ENCODE measurements at places on chromosomes 13 and 19.
A peak's percentile ranks its signal among the peaks of the same experiment; 100 is the strongest.

- no peak for DNase-seq
These were observed 4.9 kb downstream of the ZNF266 start for GRCh38 chr19:9430444-9430843.

- no peak for DNase-seq
These were observed 101.4 kb downstream of the UQCRFS1 start for GRCh38 chr19:29111576-29111975.

GRCh38 chr13:21033212-21033840 lies 28.1 kb downstream of the LATS2 start:
- DNase-seq: peak; percentile 43

DNA sequence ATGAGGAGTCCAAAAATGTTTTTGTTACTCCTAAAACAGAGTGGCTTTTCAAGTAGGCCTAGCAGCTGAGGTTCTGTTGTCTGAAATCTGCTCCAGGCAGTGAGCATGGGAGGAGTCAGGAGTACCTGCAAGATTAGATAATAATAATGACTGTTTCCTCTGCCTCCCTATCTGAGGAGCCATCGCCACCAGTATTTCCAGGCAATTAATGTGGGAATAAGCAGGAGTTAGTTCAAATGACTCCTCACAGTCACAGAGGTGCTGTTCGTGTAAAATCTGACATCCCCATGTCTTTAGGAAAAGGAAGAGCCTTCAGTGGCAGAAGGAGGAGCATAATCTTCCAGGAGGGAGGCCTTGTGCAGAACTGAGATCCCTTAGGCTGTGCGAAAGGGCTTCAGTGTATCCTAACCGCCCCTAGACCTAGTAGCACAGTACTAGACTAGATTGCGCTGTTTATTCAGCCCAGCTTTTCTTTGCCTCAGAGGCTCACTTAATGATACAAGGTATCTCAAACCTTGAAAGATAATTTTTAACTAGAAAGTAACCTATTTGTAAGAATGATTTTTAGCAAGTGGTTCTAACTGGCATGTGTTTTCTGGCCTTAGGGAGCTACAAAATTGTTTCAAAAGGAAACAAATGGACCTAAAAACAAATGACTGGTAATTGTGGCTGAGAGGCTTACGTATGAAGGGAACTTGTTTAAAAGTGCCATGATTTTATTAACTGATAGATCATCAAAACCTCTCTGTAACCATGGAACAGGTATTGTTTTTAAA lies 49.0 kb downstream of the FREM2 start:
- DNase-seq: no peak

GRCh38 chr13:112042496-112042895 lies 24.5 kb upstream of the SOX1 start:
- no peak for DNase-seq

- peak; percentile 99 for DNase-seq
These were observed 534 bp upstream of the PIK3R2 start for GRCh38 chr19:18152442-18152816.

- no peak for DNase-seq
These were observed 105.3 kb upstream of the CACNA1A start for GRCh38 chr19:13611596-13611995.

DNA sequence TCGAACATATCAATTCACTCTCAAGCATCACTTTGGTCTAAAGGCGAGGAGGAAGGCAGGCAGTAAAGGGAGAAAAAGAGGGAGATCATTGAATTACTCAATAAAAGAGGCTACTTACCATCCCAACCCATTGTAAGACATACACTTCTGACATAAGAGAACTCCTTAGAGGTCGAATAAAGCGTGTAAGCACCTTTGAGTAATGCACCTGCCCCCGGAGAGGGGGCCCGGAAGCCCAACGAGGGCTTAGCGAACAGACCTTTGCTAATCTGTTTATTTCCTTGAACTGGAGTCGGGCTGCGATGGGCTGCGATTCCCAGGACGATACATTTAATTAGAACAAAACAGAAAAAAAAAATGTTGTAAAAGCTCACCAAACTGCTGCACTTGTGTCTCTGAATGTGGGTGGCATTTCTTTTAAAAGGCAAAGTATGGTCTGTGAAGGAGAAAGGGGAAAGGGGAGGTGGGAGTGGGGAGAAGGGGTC lies 3.0 kb downstream of the ZC3H4 start:
- no peak for DNase-seq

GRCh38 chr19:49094505-49095482 lies 9.5 kb downstream of the SNRNP70 start:
- no peak for DNase-seq

DNA sequence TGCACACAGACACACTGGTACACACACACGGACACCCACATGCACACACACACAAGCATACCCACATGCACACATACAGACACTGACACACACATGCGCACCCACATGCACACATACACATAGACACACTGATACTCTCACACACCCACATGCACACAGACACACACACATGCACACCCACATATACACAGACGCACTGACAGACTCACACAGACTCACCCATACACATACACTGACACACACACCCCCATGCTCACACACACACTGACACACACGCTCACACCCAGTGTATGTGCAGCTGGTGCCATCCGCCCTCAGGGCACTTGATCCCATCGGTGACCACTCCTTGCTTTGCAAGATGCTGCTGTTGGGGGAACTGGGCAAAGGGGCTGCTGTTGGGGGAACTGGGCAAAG lies 9.7 kb upstream of the RASA3 start:
- no peak for DNase-seq

- DNase-seq: no peak
These were observed 76.2 kb downstream of the COL4A1 start for GRCh38 chr13:110230661-110231347.

- no peak for DNase-seq
These were observed 10.9 kb downstream of the B3GNT8 start for GRCh38 chr19:41416194-41416674.

DNA sequence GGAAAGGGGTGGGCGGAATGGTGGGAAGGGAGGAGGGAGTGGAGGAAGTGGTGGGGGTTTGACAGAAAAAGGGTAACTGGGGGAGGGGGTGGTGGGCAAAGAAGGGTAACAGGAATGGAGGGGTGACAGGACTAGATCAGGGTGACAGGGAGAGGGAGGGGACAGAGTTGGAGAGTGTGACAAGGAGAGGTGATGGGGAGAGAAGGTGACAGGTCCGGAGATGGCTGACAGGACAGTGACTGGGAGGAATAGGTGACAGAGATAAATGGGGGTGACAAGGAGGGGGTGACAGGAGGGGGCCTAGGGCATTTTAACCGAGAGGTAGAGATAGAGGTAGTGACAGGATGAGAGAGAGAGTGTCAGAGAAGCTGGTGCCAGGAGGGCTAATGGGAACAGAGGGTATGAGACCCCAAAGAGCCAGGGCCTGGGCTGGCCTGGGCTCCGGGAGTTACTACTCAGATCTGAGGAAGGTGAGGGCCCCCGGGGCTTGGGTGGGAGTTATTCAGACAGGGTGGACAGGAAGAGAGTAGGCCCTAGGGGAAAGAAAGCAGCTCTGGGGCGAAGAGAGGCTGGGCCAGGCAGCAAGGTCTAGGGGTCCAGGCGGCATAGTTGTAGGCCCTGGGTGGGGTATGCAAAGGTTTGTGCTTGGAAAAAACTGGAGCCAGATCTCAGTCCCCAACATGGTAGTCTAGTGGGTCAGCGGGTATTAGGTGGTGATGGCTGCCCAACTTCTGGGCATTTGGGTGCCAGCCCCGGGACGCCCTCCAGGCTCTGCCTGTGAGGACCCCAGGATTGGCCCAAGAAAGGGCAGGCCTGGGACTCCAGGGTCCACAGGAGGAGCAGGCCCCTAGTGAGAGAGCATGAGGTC lies 660 bp downstream of the CIC start:
- DNase-seq: no peak

GRCh38 chr13:25869941-25870340 lies 181.9 kb downstream of the SHISA2 start:
- DNase-seq: no peak

GRCh38 chr13:67285611-67286010 lies 55.5 kb upstream of the PCDH9 start:
- no peak for DNase-seq

GRCh38 chr13:34312578-34312977 lies 494.6 kb downstream of the RFC3 start:
- no peak for DNase-seq

DNA sequence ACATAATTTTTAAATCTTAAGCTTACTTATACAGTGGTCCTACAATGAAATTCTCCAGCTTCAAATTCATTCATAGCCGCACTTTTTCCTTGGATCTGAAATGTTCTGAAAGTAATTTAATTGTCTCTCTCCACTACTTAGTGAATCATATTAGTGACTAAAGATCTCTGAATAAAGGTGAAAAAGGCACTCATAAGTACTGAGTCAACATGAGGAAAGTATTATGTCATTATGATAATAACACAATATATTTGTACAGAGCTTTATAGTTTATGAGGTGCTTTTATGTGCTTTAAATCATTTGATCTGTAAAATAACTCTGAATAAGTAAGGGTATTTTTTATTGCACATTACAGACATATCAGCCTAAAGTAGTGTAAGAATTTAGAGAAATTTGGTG lies 628.2 kb upstream of the SLITRK5 start:
- no peak for DNase-seq

DNA sequence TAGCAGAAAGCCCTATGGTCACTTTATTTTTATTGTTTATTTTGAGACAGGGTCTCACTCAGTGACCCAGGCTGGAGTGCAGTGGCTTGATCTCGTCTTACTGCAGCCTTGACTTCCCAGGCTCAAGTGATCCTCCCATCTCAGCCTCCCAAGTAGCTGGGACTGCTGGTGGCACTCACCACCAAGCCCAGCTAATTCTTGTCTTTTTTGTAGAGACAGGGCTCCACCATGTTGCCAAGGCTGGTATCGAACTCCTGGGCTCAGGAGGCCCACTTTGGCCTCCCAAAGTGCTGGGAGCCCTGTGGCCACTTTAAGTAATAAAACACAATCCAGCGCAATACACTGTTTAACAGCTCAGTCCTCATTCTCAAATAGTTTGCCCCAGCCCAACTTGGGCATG lies 69.3 kb downstream of the NUFIP1 start:
- DNase-seq: no peak

DNA sequence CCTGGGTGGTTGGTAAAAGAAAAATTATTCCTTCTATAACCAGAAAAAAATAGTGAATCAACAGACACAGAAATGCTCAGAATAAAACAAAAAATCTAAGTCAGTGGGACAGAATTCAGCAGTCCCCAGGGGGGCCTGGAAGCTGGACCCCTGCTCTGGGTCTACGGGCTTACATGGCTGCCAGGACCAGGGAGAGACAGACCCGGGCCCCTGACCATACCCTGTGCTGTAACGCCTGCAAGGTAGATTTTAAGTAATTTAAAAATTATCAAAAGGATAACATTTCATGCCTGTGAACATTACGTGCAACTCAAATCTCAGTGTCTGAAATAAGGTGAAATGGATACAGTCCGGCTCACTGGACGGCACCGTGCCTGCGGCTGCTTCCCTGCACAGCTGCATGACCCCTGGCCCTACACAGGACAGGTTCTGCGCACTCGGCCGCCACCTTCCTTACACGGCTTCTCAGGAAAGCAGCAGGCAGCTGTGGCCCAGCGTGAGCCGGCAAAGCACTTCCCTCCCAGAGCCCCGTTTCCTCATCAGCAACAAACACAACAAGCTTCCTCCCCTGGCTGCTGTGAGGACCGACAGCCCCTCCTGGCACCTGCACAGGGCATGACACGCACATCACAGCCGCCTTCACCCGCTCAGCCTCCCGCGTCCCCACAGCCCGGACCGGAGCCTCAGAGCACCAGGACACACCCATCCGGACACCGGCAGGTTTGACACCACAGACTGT lies 22.2 kb downstream of the RASA3 start:
- DNase-seq: peak; percentile 34

- DNase-seq: peak; percentile 97
These were observed 3.5 kb downstream of the ANGPTL4 start for GRCh38 chr19:8367327-8368001.

DNA sequence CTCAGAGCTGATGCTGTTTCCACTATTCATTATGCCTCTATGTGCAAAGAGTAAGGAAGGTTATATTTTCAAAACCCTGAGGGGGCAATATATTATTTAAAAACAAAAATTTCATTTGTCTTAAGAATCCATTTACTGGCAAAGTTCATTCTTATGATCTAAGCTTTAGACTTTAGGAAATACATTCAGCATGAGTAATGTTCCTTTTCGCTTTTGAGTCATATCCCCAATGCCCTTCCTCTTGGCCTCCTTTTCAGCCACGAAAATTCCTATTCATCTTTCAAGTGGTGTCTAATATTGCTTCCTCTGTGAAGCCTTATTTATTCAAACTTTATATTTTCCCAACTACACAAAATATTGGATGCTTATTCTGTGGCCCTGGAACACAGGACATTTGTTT lies 1317.0 kb downstream of the PCDH9 start:
- peak; percentile 85 for DNase-seq

DNA sequence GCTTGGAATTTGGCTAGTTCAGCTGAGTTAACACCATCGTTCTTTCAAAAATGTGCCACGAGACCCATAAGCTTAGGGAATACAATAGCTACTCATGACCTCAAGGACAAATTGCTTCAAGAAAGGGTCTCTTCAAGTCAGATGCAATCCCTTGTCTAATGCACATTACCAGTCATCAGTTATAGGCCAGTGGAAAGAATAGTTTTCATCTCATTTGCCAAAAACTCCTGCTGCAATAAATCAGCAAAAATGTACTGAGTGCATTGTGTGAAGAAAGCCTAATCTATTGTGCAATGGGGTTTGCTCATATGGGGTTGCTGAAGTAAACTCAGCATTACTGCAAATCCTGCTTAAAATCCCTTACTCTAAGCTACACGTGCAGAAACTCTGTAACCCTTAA lies 208.3 kb upstream of the NBEA start:
- DNase-seq: peak; percentile 8

DNA sequence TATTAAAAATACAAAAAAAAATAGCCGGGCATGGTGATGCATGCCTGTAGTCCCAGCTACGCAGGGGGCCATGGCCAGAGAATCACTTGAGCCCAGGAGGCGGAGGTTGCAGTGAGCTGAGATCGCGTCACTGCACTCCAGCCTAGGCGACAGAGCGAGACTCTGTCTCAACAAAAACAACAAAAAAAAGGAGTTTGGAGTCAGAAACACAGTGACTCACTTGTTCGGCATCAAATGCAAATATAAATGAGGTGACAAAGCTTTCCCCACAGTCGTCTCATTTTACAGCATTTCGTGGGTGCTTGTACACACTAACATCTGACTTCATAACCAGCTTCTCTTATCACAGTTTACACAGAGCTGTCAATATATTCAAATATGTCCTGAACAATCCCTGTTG lies 11.0 kb downstream of the ZNF665 start:
- peak; percentile 86 for DNase-seq

GRCh38 chr19:3175781-3176714 lies 2.5 kb upstream of the S1PR4 start:
- peak; percentile 90 for DNase-seq

Measured in EL (cell line).